Fibroblast of gingiva (primary cell): ENCODE measurements at places on chromosomes 12 and 14.

GRCh38 chr14:98170575-98170974, 1101.4 kb downstream of the BCL11B start:
- DNase-seq = no peak

DNA sequence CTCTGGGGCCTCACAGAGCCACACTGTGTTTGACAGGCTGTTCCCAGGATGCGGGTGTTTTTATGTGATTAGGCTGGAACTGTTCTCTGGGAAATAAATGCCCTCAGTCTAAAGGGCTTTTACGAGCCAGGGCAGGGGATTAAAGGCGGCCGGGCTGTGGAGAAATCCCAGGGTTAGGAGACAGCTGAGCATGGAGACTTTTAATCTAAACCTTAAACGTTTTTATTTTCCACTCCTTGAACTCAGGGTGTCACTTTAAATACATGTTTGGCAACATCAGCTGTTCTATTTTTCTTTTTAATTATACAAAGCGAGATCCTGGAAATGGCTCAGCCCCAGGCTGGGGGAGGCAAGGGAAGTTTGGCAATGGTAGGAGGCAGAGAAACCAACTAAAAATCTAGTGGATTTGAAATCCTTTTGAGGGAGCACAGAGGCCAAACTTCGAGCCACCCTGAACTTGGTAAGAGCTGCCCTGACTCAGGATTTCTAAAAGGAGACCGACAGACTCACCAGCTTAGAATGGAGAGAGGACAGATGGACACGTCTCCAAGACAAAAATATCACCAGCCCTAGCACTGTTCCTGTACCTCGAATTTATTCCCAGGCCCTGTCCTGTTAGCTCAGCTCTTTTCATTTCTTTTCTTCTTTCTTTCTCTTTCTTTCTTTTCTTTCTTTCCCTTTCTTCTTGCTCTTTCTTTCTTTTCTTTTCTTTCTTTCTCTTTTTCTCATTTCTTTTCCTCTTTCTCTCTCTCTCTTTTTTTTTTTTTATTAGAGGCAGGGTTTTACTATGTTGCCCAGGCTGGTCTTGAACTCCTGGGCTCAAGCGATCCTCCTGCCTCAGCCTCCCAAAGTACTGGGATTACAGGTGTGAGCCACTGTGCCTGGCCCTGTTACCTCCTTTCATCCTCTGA, 15.8 kb upstream of the ORAI1 start:
- peak; percentile 51 for DNase-seq

DNA sequence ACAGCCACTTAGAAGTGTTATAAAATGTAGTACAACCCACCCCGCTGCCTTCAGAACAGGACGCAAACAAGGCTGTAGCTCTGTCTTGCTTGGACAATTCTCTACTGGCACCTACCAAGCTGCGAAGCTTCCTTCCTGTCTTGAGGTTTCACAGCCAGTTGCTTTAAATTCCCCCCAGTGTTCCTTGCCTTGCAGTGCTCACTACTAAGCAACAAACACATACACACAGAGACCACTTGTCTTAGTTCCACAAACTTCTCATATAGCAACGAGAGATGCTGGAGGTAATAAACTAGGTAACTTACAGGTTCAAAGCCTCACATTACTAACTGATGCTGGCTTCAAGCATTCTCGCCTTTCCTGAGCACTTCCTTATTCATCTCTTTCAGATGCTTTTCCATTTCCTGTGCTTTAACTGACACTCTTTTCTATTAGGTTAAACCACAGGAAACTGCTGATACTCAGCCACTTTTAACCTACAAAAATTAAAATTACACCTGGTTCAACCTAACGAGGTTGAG, 91.5 kb upstream of the PTGDR start:
- no peak for DNase-seq

GRCh38 chr14:94960285-94961001, 190.5 kb upstream of the GSC start:
- DNase-seq = no peak

DNA sequence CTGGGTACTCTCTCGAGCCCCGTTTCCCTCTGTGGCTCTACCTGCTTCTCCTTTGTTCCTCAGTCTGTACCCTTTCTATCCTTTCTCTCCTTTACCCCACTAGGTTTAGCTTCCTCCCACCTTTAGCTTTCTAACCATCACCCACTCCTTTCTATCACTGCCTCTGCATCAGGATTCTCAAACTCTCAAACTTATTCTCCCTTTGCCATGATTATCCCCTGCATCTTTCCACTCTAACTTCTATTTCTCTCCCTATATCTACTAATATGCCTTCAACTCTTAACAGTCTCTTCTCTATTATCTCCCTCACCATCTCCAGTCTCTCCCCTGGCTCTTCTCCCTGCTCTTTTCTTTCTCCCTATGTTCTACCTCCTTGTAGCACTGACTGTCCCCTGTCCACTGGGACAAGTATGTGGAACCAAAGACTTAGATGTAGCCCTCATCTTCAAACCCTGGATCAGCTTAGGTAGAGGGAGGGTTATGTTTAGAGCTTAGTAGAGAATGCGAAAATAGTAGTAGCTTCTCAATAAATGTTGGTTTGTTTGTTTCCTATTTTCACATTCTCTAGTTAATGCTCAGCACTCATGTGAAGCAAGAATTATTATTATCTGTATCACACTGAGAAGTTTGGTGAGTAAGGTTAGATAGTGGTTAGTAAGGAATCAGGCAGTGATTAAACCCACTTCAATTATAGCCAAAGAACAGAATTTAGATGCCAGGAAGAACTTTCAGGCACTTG, 3.4 kb downstream of the GDF11 start:
- DNase-seq = no peak

DNA sequence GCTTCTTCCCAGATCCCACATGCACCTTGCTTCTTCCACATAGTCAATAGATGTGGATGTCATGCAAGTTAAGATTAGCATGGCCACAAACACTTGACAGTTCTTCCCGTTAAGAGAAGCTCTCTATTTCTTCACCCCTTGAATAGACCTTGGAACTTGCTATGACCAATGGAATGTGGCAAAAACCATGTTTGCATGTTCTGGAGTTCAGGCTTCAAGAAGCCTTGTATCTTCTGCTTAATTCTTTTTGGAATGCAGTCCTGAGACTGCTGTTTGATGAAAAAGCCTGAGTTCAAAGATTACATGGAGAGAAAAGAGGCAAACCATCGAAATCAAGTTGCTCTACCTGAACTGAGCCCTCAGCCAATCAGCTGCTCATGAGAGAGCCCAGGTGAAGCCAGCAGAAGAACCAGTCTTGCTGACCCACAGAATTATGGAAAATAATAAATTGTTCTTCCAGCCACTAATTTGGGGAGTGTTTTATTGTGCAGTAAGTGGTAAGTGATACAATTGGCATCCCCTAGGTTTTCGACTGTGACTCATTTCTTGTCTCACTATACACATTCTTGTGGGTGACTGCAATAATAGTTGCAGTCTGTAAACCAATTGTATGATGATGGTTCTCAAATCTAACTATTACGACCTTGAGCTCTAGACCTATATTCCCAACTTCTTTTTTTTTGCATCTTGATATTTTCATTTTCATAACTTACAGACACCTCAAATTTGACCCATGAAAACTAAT, 12.6 kb downstream of the RASSF9 start:
- peak; percentile 50 for DNase-seq

GRCh38 chr12:90695415-90695814, 259.6 kb downstream of the CCER1 start:
- no peak for DNase-seq

- no peak for DNase-seq
Observed at GRCh38 chr14:50624447-50624846, 43.7 kb downstream of the SAV1 start.

DNA sequence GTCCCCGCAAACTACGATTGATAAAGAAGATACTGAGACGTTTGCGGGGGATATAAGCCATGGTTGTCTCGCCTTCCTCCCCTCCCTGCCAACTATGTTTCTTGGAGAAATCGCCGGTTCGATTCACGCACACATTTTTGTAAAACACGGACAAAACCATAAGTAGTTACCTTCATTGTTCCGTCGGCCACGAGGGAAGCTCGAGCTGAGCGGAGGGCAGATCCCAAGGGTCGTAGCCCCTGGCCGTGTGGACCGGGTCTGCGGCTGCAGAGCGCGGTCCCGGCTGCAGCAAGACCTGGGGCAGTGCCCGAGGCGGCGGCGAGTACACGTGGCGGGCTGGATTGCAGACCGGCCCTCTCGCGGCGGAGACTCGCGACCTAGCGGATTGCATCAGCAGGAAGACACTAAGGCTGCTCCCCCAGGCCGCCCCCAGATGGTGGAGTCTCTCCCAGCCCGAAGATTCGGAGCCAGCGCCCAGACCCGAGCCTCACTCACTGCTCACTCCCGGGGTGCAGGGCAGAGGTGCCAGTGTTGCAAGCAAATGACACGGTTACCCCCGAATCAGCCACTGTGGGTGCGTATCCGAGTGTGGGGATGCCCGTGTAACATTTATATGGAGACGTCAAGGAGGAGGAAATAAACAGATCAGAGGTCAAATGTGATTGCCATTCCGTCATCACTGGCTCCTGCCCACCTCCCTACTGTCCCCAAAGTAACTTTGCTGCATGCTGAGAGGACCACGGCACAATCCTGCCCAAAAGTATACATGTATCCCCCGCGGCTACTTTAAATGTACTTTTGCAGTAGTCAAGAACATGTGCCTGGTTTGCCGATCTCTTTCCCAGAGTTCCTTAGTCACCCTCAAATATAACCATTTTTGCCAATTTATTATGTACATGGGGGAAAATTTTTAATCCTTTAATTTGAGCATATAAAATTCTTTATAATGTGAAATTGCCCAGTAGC, at the start of gene BCAT1:
Gene BCAT1, minus strand, starts transcription at position 345 of the 966 bp plus-strand sequence. Its CDS starts 169 bp downstream, at position 176.
- DNase-seq = peak; percentile 76

GRCh38 chr14:67464879-67465278, 23.6 kb downstream of the TMEM229B start:
- no peak for DNase-seq

DNA sequence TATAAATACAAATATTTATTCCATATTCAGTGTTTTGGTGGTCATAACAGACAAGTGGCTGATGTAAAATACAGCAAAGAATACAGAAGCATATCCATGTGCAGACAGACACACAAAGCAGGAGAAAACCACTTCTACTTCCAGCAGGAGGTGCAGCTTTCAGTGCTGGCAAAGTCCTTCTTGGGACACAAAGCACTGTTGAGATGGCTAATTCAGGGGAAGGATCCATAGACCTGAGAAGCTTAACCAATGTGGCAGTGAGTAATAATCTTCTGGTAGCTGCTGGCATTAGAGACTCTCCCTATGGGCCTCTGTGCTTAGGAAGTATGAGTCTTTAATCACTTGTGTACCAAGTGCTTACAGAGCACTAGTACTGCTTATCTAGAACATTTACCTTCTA, 26.8 kb downstream of the AMN1 start:
- peak; percentile 1 for DNase-seq

DNA sequence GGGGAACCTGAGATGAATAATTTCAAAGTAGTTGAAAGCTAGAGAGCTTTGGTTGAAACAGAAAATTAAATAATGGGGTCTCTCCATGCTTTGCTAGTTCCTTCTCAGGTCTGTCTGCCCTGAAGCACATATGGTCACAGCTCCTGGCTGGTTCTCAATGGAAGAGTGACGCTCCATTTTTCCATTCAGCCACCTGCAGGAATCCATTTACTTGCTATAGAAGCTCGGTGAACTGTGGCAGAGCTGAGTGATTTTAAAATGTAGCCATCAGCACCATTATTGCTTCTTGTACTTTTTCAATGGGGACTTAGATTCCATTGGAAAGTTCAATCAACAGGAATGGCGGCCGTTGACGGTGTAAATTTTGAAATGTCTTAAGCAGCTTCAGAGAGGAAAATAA, 525.2 kb downstream of the GLT1D1 start:
- no peak for DNase-seq

DNA sequence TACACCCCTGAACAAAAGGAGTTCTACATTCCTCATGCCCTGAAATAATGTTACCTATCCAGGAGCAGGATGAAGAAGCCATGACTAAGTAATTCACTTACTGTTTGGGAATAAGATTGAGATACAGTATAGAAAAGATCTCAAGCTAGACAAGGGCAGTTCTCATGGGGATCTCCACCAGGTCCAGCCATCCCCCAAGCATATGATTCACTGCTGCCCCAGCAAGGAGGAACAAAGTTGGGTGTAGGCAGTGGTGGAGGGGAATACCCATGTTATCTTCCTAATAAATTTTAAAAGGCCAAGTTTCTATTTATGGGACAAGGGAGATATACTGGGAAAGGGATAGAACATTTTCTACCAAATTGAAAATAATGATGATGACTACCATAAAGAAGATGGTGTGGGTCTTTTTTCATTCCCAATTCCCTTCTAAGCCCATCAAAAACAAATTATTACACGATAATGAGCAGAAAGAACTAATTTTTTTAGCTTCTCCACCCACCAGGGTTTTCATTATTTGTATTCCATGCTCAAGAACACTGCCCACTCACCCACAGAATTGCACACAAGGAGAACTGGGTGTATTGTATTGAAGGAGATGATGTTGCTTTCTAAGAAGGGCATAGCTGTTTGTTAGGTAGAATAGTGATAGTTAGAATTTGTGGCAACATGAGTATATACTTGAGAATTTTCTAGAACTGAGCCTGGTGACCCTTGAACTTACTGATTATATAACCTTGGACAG, 204.6 kb downstream of the BTG1 start:
- DNase-seq = no peak

DNA sequence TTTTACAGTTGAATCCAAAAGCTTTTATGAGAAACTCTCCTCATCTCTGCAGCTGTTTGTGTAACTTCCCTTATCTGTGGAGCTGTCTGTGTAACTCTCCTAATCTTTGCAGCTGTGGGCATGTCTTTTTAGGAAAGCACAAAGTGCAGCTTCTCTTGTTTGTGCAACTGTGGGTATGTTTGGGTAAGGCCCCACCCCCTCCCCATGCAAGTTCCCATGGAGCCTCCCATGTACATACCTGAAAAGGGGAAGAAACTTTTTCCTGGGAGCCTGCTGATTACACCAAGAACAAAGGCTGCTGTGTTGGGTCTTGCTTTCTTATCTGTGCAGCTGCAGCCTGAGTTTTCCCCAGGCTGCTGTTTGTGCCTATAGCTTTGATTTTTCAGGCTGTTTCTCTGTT, 42.7 kb upstream of the CDKN3 start:
- DNase-seq = no peak

DNA sequence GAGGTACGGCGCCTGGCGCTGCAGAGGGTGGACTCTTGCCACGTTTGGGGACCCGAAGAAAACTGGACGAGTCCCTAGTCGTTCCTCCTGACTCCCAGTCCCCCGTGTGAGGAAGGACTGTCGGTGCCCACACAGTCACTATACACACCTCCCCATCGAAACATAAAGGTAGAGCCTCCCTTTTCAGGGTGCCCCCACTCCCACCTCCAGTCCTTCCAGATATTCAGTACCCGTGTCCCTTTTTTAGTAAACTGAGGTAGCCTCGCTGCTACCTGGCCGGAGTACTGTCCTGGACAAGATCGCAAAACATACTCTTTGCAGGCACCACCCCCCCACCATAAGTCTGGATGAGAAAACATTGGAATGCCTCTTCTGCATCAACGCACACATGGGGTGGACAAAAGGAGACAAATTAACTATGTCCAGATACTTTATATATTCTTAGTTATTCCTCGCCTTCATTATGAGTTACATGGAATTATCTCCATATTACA, 610 bp upstream of the KMT2D start:
- no peak for DNase-seq

DNA sequence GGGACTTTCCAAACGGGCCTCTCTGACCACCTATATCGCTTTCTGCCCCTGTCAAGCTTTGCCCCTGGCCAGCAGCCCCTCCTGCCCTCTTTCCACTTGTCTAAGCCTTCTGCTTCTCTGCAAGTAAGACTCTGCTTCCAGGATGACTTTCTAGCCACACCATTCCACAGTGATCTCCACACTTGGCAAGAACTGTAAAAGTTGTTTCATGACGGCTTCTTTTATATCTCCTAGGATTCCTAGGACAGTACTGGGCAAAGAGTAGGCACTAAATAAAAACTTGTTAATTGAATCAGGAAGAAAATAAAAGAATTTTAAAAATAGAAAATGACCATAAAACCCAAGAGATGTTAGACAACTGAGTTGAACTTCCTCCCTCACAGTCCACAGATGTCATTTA, 1.8 kb upstream of the PTPN21 start:
- no peak for DNase-seq
